ENCODE measurements at places on chromosomes 6 and 20.

- no peak for DNase-seq
Measured at GRCh38 chr20:15005300-15005986, 668.0 kb upstream of the FLRT3 start.

DNA sequence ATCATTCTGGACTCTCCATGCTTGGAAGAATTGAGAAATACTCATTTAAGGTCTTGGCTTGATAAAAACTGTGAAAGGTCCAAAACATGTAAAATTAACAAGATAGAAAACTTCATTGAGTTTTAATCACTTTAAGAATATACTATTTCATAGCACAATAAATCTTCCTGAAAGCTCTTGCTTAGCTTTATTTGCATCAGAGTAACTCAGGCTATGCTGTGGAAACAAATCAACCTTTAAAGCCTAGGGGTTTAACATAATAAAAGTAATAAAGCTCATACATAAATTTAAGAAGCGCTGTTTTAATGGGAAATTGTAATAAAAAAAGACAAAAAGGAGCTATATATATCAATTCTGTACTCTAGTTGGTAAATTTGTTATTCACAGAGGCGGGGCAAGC, 77.2 kb upstream of the PTCHD4 start:
- DNase-seq, result no peak

DNA sequence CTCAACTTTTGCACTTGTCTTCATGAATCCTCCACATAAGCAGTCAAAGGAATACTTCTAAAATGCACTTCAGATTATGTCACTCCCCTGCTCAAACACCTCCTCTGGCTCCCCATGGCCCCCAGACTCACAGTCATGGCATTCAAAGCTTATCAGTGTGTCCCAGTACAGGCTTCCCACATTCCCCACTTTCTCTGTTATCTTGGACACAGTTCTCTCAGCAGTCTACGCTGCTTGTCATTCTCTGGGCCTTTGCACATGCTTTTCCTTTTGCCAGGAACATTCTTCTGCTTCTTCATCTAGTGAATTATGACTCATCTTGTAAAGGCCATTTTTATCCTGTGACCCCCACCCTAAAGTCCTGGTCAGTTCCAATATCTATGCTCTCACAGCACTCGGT, 31.8 kb downstream of the SLC13A3 start:
- no peak for DNase-seq

- no peak for DNase-seq
Measured at GRCh38 chr6:24464253-24465038, 24.9 kb downstream of the GPLD1 start.

DNA sequence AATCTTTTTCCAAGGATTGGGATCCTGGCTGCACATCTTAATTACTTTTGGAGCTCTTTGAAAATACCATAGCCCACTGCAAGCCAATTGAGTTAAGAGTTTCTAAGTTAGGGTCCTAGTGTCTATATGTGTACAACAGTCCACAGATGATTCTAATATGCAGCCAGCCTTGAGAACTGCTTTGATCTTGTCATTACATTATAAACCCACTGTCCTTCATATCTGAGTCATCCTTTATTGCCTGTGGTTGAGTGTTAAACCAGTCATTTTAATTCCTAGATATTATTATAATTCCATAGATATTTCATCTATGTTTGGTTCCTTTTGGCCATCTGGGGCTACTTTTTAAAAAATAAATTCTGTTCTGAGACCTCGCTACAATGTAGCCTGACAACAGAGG, 24.1 kb downstream of the MCM8 start:
- no peak for DNase-seq
